Activated CD4-positive, alpha-beta T cell treated with anti-CD3 and anti-CD28 coated beads, Interleukin-2, amount 50 U/mL, for 1 hour (primary cell): ENCODE measurements at places on chromosomes 16 and 17.

- DNase-seq = no peak
Measured at GRCh38 chr16:23088018-23088417, 61.2 kb downstream of the USP31 start.

GRCh38 chr16:30104492-30104891 is 8.5 kb upstream of the YPEL3 start:
- DNase-seq = no peak

DNA sequence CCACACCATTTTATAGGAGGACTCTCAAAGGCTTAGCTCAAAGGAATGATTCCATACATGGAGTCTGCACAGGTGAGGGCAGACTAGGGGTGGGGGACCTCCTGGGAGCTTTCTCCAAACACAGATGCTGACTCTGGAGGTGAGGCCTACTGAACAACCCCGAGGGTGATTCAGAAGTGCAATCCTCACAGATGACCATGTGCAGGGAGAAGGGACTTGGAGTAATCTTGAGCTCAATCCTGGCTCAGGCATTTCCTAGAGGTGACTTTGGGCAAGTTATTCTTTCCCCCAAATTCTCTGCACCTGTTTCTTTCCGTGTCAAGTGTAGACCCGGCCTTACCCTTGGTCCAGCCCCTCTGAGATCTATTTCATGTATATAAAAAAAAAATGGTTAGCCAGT is 401.5 kb downstream of the SLC39A11 start:
- DNase-seq = no peak

GRCh38 chr17:15238057-15238456 is 27.1 kb downstream of the PMP22 start:
- no peak for DNase-seq

GRCh38 chr17:78806451-78806850 is 24.4 kb upstream of the CYTH1 start:
- no peak for DNase-seq

- DNase-seq = no peak
Measured at GRCh38 chr17:18138065-18138749, 29.7 kb downstream of the MYO15A start.

DNA sequence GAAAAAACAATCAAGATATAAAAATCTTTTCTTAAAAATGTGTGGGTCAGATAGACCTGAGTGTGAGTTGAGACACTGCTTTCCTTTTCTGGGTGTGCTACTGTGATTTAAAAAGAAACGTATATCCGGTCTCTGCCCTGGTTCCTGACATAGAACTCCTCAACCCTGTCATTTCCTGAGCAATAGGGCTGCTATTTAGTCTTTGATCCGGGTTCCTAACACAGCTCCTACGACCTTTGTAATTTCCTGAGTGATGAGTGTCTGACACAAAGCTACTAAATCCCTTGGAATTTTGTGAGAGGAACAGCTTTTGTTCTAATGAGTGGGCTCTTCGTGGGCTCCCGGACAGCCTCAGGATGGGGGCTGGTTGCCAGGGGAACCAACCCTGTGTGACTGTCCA is 93.9 kb upstream of the FA2H start:
- DNase-seq = no peak

GRCh38 chr16:28288114-28288513 is 4.2 kb upstream of the SBK1 start:
- DNase-seq = no peak

- no peak for DNase-seq
Measured at GRCh38 chr16:14036889-14037288, 34.2 kb upstream of the MRTFB start.

GRCh38 chr16:7161891-7162290 is 170.8 kb upstream of the RBFOX1 start:
- no peak for DNase-seq
